Stimulated activated CD4-positive, alpha-beta T cell treated with anti-CD3 and anti-CD28 coated beads, TNF-alpha, amount 100 ng/mL, for 24 hours (primary cell): ENCODE measurements at places on chromosomes 1 and 21.
A peak's percentile ranks its signal among the peaks of the same experiment; 100 is the strongest.

DNA sequence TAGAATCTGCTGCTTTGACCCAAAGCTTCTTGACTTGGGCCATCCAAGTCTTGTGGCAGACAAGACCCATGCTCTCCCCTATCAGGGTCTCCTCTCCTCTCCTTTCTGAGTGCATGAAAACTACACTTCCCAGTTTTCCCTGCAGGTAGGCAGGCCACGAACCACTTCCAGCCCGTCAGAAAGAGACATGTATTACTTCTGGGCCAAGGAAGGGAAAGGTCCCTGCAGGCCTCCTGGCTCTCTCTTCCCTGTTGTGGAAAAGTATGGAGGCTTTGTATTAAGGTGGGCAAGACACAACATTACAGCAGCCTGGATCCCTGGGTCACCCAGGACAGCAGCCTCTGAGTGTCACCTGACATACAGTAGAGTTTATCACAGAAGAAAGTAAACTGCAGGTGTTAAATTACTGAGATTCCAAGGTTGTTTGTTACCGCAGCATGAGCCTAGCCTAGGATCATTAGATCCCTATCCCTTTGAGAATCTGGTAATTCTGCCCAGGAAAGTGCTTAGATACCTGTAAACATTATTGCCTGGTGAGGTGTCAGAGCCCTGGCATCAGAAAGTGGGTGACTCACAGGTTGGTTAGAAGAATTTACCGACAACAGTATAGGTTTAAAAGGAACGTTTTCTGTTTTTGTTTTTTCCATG lies 717.3 kb downstream of the MATN1 start:
- no peak for DNase-seq

DNA sequence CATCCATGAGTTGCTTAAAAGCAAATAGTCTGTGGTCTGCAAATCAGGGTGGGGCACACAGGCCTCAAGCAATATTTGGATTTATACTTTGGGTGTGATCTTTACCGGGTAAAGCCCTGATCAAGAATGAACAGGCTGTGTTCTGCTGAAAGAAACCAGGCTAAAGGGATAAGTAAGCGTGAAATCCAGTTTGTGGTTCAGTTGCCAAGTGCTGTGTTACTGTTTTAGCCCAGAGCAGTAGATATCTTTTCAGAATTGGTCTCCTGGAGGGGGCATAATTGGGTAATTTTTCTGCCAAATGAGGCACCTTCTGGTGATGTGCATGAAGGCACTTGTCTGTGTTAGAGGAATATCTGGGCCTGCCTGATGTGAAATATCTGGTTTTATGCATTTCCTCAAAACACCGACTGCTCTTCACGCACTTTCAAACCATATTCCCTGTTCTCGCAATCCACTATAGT lies 21.4 kb downstream of the AIM2 start:
- no peak for DNase-seq

DNA sequence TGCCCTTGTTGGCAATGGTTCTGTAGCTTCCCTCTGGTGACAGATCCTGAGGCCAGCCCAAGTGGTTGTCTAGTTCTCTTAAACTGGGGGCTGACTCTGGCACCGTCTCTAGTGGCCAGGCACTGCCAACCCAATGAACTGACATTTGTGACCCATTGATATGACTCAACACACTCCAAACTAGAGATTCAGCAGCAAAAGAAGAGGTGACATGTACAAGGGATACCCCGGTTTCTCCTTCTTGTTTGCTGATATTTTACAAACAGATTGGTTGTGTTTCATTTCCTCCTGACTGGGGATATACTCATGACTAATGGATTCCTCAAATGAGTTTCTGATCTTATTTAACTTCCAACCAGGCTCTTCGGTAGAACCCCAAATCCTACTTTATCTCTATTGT lies 65.9 kb upstream of the DNAJC6 start:
- DNase-seq, result no peak

DNA sequence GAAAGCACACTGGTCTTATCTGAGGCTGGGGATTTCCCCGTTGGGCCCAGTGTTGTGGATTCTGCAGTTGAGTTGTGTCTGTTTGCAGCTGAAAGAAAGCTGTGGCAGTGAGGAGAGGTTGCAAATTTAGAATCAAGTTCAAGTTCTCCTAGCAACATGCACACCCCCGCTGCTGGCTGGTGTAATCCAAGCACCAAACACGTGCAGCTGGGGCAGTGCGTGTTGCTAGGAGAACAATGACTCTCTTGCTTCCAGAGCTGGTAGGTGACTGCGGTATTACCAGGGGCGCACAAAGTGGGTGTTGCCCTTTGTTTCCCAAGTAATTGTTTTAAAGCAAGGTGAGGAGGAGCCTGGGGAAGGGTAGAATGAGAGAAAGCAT lies 91.5 kb downstream of the IER5 start:
- DNase-seq, result no peak

GRCh38 chr1:46131712-46132528 lies 509 bp downstream of the PIK3R3 start:
- peak; percentile 6 for DNase-seq

DNA sequence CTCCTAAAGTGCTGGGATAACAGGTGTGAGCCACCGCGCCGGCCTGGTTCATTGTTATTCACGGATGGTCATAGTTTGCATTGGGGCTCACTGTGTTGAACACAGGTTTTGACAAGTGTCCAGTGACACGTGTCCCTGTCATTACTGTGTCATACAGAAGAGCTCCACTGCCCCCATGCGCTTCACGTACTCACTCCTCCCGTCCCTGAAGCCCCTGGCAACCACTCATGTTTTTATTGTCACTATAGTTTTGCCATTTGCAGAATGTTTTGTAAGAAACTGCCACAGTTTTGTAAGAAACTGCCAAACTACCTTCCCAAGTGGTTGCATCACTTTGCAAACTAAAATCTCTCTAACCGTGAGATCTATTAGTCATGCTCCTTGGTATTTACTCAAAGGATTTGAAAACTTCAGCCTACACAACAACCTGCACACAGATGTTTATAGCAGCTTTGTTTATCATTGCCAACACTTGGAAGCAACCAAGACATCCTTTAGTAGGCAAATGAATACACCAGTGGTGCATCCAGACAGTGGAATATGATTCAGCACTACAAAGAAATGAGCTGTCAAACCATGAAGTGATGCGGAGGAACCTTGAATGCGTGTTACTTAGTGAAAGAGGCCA lies 163.2 kb upstream of the COL6A1 start:
- no peak for DNase-seq

- no peak for DNase-seq
These were observed 971 bp upstream of the GNG4 start for GRCh38 chr1:235650341-235651169.

- no peak for DNase-seq
These were observed 191.4 kb downstream of the FOXD2 start for GRCh38 chr1:47629201-47629600.

DNA sequence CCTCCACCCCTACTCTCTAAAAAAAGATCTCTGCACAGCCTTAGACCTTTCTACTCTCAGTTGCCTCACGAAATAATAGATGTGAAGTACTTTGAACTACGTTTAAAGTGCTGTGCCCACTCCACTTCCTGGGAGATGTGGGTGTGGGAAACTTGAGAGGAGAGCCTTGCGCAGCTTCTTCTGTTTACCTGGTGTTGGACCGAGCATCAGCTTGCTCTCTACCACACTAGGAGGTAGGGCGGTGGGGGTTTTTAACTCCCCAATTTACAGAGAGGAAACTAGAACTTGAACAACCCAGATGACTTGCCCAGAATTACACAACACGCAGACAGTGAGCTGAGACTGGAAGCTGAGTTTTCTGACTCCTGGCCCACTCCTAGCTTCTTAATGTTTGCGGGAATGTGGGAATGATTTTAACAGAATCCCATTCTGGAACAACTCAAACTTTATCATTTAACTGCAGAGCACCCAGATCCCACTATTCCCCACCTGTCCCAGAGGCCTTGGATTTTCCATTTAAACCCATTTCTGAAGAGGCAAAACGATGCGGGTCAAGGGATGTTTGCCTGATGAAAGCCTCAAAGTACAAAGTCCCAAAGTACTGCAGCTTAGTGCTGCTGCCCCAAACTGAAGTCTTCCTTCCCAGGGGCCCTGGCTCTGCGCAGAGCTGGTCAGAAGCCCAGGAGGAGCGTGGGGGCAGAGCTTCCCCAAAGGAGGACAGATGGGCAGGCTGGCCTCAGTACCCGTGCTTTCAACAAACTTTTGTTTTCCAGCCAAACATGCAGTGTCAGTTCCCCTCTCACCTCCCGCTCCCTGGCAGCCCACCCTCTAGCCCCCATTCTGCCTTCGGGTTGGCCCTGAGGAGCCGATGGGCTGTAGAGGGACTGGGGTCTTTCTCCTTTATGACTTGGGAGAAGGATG lies 19.0 kb downstream of the BTG2 start:
- no peak for DNase-seq

GRCh38 chr1:83854456-83854855 lies 144.5 kb downstream of the TTLL7 start:
- no peak for DNase-seq

- DNase-seq, result no peak
These were observed 46.1 kb upstream of the SLC30A1 start for GRCh38 chr1:211625040-211625439.

DNA sequence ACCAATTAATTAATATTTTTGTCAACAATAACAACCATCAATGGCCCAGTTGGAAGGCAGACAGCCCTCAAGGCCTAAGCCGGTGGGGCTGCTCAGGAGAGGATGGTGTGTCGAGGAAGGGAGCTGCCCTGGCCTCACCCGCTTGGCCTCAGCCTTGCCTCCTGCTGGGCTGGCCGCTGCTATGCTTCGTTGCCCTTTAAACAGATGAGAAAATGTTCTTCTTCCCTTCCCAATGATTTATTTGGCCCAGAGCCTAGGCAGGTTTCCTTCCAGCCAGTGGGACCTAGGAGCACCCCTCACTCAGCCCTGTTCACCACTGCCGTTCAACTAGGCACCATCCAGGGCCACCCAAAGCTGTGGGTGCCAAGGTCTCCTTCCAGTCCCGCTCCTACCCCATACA lies 3.1 kb upstream of the ADGRB2 start:
- no peak for DNase-seq

GRCh38 chr1:173294843-173295242 lies 87.7 kb upstream of the TNFSF4 start:
- no peak for DNase-seq

- DNase-seq, result no peak
These were observed 173.7 kb downstream of the GABPA start for GRCh38 chr21:25908495-25908894.

- DNase-seq, result no peak
These were observed 114.8 kb upstream of the PTGFR start for GRCh38 chr1:78375996-78376395.

DNA sequence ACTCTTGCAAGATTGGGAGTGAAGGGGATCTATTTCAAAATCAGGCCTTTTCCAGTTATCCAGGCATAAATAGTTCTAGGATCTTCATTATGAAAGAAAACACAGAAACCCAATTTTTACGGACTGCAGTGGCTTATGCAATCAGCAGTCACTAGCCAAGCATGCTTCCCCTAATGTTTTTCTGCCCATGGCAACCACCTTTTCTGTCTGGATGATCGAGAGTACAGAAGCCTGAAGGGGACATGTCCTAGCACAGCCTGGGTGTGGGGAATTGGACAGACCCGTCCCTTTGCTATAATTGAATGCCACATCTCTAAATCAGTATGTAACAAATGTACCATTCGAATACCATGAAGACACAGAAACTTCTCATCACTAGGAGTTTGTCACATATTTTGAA lies 29.8 kb upstream of the NCAM2 start:
- DNase-seq, result no peak

- DNase-seq, result no peak
These were observed 35.6 kb upstream of the SLC16A1 start for GRCh38 chr1:112991402-112992120.

- no peak for DNase-seq
These were observed 2.0 kb downstream of the TFF2 start for GRCh38 chr21:42348762-42349161.

- DNase-seq, result no peak
These were observed 7.5 kb upstream of the RNF223 start for GRCh38 chr1:1081311-1082238.
